AG04450 (cell line): ENCODE measurements at places on chromosomes 5 and 9. TPM values are rescaled to one million over a fixed set of nuclear protein-coding genes. Genes with fewer than 3 reads are reported as not detected.

The MROH2B gene
- not detected in 2 replicates for polyA plus RNA-seq

The PAPPA gene
- polyA plus RNA-seq: 56.1 and 65.0 TPM in 2 replicates

The BICD2 gene
- polyA plus RNA-seq: 11.2 and 13.4 TPM in 2 replicates

The OTP gene
- polyA plus RNA-seq: not detected in 2 replicates

The PRRC2B gene
- 31.8 and 37.3 TPM in 2 replicates for polyA plus RNA-seq

The WNK2 gene
- polyA plus RNA-seq: not detected in 2 replicates

The TMEM215 gene
- polyA plus RNA-seq: not detected in 2 replicates
